ENCODE measurements at places on chromosomes 7 and 10.

DNA sequence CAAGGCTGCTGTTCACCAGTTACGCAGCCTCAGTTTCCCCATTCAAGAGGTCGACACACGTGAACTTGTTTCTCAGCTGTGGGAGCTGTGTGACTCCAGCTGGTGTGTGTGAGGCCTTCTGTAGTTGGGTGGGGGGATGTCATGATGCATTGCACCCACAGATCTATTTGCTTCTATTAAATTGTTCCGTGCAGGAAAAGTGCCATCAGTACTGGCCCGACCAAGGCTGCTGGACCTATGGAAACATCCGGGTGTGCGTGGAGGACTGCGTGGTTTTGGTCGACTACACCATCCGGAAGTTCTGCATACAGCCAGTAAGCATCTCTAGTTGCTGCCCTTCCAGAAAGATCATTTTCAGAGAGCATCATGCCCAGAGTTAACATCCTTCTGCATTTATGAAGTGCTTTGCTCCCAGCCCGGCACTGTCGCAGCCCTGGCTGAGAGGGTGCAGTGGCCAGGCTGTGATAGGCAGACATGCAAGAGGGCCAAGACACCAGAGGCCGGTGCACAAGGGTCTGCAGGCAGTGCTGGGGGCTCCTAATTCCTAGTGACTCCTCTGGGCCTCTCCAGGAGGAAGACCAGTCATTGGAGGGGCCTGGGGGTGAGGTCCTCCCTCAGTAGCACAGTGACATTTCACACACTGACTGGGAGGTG, 60.2 kb downstream of the MKI67 start:
- no peak for DNase-seq

- DNase-seq, result no peak
Observed at GRCh38 chr7:75849573-75849972, 29.3 kb upstream of the RHBDD2 start.

DNA sequence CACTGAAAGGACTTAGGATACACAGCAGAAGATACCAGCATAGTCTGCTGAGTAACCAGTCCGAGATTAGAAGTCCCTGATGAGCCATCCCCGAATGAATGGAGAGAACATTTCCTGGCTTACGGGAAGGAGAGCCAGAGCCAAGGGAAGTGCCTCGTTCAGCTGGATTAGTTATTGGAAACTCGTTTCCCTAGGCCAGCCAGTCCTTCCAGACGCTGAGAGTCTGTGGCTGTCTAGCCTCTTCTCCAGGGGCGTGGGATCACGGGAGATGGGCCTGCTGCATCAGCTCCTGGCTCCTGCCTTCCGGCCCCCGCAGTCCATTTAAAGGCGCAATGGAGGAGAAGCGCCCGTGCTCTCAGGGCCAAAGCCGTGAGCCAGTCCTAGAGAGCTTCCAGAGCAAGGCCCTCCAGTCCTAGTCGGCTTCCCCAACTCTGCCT, 712.8 kb downstream of the PARD3 start:
- DNase-seq, result peak; percentile 74

GRCh38 chr10:61612009-61612408, 50.7 kb upstream of the CABCOCO1 start:
- DNase-seq, result peak; percentile 36

DNA sequence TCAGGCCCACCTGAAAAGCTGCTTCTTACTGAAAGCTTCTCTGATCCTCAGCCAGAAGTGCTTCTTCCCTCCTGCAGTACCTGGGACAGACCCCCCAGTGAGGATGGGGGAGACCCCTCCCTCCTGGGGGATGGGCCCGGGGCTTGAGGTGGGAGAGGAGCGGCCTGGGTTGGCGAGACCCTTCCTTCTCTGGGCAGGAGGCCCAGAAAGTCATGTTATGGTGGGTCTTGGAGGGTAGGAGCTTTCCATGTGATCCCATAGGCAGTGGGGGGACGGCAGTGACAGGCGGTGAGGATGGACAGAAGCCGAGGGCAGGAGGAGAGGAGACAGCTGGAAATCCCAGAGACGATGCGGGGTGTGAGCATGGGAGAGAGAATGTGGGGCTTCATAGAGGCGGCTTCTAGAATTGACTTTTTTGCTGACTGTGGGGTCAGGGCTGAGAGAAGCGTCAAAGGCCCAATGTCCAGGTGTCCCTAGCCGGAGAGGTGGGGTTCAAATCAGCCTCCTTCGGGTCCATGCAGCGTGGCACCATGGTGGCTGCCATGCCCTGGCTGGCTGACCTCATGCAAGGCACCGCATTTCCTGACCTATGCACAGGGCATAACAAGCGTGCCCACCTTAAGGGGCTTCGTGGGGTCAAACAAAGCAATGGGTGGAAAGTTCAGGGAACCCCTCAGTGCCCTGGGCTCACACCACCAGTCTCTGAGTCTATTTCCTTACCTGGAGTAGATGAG, 154.0 kb downstream of the UBE2H start:
- no peak for DNase-seq

- DNase-seq, result no peak
Observed at GRCh38 chr10:22259280-22259679, 41.5 kb upstream of the EBLN1 start.

DNA sequence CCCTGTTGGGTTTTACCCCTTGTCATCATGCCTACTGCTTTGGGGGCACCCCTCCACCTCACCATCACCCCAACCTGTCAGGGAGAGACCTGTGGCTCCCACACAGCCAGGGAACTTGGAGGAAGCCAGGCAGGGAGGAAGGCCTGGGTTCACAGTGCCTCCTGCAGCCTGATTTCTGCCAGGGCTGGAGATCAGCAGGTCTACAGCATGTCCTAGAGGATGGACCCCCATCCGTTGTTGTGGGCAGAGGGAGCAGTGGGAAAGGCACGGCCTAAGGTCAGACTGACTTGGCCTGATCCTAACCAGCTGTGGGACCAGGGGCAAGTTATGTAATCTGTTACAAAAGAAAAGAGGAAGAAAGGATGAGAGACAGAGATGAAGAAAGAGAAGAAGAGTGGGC, 28.2 kb downstream of the ZCCHC24 start:
- peak; percentile 49 for DNase-seq
